ENCODE measurements at places on chromosomes 4 and X.

GRCh38 chr4:28277931-28278330, 1417.3 kb downstream of the STIM2 start:
- DNase-seq = no peak

GRCh38 chr4:34157547-34157946, 2086.8 kb downstream of the ARAP2 start:
- DNase-seq = no peak

GRCh38 chrX:12241026-12241425, 102.8 kb downstream of the FRMPD4 start:
- no peak for DNase-seq

GRCh38 chr4:85828027-85828890, 353.3 kb downstream of the ARHGAP24 start:
- no peak for DNase-seq

DNA sequence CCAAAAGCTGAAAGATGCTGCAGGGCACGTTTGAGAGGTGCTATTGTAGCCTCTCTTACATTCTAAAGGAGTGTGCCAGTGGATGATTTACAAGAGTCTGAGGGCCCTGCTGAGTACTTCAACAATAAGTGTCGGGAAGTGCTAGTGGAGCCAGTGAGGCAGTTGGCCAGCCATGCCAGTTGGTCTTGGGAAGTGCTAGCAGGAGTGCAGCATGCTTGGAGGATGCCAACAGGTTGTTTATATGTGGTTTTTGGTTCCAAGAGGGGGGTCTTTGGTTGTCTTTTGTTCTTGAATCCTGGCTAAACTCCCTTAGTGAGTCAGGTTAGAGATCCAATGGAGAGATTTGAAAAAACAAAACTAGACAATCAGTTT, 335.3 kb downstream of the PABPC4L start:
- no peak for DNase-seq

- DNase-seq = no peak
These were observed 41.6 kb downstream of the HMX1 start for GRCh38 chr4:8830056-8830455.

GRCh38 chr4:173794662-173795061, 264.6 kb upstream of the HAND2 start:
- DNase-seq = no peak

DNA sequence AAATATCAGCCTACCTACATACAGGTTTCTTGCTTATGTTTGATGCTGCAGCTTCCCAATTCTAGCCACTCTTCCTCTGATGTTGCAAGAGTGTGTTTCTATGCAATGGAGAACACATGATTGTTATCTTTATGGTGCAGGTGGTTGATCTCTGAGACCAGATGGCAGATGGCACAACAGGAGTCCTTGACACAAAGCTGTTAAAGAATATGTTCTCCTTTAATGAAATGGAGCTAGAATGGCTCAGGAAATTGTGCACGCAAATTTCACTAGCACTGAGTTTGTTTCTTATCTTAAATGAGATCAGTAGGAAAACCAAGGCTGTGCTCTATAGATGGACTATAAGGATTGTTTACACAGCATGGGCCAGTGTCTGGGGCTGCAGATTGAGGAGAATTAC, 29.9 kb upstream of the TTC29 start:
- DNase-seq = no peak

DNA sequence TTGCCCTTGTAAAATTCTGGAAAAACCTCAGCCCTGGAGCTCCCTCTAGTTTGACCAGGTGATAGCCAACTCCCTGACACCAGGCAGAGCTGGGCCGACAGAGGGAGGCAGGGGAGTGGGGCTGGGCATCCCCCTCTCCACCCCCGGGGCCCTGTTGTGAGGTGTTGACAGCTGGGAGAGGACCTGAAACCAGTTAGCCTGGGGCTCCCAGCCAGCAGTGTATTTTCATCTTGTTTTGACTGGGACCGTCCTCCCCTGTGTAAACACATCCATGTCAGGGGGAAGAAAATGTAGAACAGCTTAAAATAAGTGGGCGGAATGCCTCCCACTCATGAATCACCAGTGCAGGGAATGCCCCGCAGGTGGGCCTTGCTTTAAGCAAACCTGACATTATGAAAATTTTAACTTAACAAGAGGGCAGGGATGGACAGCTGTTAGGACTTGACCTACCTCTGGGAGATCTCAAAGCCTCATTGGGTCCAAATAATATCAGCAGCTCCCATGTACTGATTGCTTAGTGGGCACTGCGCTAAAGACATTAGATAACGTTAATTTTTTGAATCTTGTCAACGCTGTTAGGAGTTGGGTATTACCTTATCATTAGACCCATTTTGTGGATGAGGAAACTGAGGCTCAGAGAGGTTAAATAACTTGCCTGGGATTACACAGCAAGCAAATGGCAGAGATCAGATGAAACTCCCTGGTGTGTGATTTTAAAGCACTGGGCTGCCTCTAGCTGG, 45.9 kb downstream of the TSC22D3 start:
- no peak for DNase-seq

DNA sequence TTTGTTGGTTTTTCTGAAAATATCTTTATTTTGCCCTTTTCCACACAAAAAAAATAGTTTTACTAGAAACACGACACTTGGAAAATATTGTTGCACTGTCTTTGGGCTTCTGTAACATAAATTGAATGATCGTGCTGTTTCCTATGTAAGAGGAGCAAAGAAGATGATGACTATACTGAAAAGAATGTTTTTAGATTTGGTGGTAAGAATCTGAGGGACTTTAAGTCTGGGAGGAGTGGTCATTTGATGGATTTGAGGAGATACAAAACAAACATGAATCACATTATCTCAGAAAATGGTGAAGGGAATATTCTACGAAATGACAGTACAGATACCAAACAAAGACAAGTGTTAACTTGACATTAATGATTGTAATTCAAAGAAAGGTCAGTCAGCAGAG, 328.8 kb downstream of the ADAM29 start:
- no peak for DNase-seq

- no peak for DNase-seq
These were observed 348.9 kb upstream of the FTHL17 start for GRCh38 chrX:31420711-31421151.

DNA sequence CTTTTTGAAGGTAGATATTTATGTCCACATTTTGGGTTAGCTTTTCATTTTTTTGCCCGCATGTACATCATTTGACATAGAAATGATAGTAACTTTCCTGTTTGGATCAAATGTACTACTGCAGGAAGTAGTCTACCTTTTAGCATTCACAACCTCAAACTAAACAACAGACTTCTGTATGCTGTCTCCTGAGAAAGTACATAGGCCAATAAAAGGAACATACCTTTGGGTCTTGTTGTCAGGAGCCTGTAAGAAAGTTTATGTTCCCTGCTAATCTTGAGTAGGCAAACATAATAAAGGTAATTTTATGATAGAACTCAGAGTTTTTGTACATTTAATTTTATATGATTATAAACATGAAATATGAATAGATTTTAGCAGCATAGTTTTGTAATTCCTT, 54.2 kb downstream of the STAG2 start:
- no peak for DNase-seq

DNA sequence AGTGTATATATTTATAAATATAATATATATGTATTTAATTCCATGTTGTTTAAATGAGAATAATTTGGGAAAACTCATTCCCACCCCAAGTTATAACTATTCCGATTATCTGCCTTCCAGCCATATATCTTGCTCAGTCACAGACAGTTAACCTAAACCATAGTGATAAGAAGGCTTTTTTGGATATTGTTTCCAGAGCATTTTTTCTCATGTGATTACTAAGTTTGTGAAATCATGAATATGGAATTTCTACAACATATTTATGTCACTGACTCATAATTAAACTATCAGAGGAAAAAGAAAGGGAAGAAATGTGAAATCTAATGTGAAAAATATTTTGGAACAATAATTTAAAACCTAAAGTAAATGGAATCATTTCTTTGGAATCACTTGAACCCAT, 1163.5 kb upstream of the PABPC4L start:
- no peak for DNase-seq

DNA sequence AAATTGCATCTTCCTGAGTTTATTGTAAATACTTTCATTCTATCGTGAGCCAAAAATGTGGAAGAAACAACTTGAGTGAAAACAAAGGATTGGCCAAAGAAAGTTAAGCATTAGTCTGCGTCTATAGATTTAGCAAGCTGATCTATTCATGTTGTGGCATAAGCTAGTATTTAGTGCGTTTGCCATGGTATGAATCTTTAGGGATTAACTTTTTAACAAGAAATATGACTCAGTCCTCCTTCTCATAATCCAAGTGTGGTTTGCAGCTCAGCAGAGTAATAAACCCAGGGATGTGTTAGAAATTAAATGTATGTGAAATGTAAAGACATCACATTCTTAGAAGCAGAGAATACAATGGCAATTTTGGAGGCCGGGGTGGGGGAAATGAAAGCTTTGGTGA, 1110.9 kb downstream of the NLGN4X start:
- no peak for DNase-seq

- DNase-seq = no peak
These were observed 154.6 kb downstream of the ATOH1 start for GRCh38 chr4:93983140-93983539.

DNA sequence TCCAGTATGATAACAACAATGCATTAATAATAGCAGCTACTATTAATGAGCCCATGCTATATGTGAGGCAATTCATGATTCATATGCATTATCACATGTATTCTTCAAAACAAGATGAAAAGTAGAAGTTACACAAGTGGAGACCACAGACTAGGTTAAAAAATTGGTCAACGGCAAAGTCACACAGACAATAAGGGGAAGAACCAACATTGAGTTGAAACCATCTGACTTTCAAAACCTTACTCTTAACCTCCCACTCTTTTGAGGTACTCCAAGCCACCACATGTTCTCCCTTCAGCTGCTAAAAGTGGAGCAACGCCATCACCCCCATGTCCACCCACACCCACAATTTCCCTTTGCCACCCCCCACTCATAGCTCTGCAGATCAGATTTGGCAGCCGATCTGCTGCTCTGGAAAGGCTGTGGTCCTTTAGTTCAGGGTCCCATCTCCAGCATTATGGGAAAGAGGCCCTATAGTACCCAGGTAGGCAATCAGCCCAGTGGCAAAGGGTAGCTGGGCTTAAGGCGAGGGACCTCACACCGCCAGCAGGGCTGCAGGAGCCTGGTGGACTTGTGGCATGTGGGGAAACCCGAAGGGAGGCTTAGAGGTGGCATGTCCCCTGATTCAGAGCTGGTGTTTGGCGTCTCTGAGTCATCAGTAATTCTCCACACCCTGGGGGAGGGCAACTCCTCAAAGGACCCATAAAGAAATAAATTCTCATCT, 33.5 kb upstream of the CYBB start:
- no peak for DNase-seq

GRCh38 chr4:187370918-187371317, 624.7 kb upstream of the ZFP42 start:
- DNase-seq = no peak

DNA sequence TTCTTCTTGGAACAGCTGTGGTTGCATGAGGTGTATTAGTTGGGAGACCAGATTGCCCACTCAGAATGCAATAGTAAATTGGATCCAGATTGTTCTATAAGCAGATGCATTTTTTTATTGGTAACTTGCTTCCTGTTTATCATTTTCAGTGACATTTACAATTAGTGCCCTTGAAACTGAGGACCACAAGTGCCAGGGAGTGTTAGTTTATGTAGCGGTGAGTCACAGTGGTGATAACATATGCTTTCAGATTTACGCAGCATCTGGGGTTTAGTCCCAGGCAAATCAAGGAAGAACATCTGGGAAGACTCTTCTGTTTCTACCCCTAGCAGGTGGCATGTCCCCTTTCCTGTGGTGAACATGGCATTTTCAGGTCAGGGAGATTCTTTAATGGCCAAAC, 24.1 kb downstream of the FRMPD4 start:
- DNase-seq = no peak

DNA sequence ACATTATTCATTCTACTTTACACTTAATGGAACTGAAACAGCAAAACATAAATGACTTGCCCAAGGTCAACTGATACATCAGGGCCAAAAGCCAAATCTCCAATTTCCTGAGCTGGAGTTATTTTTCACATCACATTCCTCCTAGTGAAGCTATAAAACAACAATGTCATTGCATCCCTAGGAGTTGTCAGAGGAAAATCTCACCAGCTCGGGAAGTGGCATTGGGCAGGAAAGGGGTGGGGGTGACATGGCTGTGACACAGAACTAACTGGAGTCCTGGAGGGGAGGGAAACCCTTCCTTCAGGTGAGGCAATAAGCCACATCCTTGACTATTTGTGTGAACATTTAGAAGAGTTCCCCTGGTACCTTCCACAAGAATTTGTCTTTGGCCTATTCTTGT, 47.3 kb downstream of the MEPE start:
- DNase-seq = no peak

DNA sequence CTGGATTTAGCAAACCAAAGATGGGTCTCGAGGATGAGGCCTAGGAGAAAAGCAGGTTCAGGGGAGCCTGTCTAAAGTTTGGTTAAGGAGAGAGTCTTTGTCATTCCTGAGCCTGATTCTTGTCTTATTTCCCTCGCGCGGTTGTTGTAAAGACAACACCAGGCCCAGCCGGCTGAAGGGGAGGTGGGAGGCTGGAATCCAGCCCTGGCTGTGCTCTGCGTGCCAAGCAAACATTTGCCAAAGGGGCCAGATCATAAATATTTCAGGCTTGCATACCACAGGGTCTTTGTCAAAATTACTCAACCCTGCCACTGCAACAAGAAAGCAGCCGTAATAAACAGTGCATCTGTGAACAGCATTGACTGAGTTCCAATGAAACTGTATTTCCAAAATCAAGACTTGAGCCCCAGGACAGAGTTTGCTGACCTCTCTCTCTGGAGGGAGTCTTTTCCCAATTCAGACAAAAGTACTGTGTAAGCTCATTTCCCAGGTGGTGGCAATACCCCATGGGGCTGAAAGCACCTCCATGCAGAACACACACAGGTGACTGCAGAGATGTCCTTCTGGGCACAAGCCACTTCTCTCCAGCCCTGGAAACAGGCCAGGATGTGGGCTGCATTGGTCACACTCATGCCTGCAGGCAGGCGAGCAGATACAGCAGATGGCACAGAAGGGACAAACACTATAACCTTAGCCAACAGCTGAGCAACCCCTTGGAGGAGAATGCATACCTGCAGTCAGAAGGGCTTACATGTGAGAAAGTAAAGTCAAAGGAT, 320.3 kb downstream of the STK32B start:
- no peak for DNase-seq

- DNase-seq = no peak
These were observed 74.1 kb downstream of the DOCK11 start for GRCh38 chrX:118569676-118570075.
